ENCODE measurements at places on chromosomes 6 and 20.

GRCh38 chr6:160349020-160349441 is 853 bp downstream of the SLC22A3 start:
- DNase-seq = no peak

- no peak for DNase-seq
These were observed 112.1 kb downstream of the TOX2 start for GRCh38 chr20:44026647-44027342.

DNA sequence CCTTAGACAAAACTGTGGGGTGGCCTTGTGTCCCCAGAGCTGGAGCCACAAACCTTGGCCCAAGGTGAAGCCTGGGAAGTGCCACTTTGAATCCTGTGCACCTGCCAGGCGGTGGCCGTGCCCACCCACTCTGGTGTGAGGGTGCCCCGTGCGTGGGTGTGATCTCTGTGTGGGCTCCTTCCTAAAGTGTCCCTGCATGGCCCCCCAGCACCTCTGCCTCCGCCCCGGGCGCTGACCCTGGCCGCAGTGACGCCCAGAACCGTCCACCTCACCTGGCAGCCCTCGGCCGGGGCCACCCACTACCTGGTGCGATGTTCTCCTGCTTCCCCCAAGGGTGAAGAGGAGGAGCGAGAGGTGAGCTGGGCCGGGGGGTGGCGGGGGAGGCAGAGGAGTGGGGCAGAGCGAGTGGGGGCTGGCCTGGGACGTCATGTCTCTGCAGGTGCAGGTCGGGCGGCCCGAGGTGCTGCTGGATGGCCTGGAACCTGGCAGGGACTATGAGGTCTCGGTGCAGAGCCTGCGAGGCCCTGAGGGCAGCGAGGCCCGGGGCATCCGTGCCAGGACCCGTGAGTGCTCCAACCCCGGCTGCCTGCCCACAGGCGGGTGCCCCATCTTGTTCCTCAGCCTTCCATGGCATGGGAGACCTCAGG is 18.3 kb downstream of the COL20A1 start:
- DNase-seq = no peak

GRCh38 chr6:55569638-55570037 is 9.4 kb downstream of the HMGCLL1 start:
- no peak for DNase-seq

DNA sequence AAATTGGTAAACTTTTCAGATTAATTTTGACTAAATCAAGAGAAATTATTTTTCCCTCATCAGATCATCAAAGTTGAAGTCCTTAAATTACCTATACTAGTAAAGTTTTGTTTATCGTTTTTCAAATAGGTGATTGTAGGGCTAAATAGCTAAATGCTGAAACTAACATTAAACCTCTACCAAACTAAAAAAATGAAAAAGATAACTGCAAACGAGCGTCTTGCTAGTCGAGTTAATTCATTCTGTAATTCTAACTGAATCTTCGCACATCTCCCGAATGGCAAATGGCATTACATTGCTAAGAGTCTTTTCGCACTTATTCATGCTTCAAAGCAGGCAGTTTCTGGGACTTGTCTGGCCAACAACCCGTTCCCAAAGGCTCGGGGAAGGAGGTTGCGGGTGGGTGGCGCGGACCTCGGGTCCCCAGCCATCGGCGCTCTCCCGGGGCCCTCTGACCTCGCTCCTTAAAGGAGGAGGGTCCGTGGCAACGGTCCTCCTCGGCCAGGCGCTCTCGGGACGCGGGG is 43.8 kb downstream of the POPDC3 start:
- DNase-seq = no peak

DNA sequence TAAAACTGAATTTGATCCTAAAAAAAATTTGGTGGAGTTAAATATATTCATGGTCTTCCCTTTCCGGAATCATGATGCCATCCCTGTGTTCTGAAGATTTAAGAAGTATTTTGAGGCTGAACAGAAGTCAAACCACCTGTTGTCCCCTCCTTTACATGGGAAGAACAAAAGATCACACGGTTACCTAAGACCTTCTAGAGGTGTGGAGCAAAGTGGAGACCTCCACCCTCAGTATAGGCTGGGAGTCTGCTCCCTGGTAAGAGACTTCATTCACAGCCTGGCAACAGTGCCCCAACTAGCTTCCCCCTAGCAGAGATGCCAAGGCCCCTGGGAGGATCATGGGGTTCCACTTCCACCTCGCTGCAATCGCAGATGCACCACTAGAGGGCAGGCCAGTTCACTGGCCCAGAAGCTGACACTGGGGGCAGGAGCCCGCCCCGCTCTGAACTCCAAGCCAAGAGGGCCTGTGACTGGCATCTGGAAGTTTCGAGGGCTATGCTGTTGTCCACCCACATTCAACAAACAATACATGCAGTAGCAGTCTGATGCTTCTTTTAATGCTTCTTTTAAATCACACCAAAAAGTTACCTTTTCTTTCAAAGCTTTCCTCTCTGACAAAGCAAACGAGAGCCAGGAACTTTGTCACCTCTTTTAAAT is 19.5 kb upstream of the UBE2J1 start:
- peak; percentile 84 for DNase-seq

- no peak for DNase-seq
These were observed 25.7 kb upstream of the MRAP2 start for GRCh38 chr6:84007871-84008270.

DNA sequence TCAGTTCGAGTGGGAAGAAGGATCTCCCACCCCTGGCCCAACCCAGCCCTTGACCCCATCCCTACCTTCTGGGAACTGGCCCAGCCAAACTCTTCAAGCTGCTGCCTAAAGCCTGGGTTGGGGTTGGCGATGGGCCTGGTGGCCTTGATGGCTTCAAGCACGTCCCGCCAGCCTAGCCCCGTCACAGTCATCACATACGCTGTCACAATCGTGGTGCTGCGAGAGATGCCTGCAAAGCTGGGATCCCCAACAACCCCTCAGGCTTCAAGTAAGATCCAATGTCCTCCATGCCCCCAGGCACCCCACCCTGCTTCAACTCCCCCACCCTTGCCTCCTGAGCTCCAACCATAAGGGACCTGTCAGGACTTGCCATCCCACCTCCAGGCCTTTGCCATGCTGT is 7.8 kb downstream of the DUSP15 start:
- no peak for DNase-seq

DNA sequence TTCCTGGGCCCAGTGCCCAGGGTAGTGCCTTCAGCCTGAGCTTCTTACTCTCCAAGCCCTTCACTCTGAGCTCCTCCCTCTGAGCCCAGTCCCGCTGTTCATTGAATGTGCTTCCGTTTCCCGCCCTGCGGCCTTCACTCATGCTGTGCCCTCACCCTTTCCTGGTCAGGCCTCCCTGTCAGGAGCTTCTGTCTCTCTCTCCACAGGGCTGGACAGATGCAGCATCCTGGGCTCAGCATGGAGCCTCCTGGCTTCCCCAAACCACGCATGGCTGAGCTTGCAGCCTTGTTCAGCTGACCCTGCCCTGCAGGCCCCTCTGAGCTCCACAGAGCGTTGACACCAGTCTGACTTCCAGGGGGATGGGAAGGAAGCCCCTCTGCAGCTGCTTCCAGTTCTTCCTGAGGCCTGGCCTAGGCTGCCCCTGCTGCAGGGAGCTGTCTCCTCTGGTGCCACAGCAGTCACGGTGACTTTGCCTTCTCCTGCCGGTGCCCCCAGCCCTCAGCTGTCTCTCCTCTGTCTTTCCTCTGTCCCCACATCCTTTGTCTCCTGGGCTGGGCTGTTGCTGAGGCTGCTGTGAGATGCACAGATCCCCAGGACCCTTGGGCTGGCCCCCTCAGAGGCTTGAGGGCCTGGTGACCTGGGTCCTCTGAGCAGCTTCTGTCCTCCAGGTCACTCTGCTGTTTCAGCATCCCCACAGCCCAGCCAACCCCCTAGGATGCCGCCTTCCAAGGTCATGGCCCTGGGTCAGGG is 7.9 kb upstream of the MYT1 start:
- DNase-seq = no peak

DNA sequence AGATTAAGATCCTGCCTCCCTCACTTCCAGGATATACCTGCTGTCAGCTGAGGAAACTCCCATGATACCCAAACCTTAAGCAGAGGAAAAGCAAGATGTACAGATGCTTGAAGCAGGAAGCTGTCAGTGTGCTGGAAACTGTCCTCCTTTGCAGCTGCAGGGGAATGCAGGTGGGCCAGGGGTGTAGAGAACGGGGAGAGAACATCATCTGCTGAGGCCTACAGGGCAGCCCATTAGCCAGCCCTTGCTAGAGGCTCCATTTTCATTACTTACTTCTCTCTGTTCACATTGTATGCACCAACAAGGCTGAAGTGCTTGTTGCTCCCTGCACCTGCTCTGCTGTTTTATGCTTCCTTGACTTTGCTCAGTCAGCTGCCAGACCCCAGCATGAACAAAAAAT is 119.1 kb downstream of the PRND start:
- DNase-seq = no peak

- DNase-seq = no peak
These were observed 97.3 kb downstream of the RPP40 start for GRCh38 chr6:4906293-4907276.

- DNase-seq = no peak
These were observed 28.6 kb upstream of the PBOV1 start for GRCh38 chr6:138246650-138247440.

DNA sequence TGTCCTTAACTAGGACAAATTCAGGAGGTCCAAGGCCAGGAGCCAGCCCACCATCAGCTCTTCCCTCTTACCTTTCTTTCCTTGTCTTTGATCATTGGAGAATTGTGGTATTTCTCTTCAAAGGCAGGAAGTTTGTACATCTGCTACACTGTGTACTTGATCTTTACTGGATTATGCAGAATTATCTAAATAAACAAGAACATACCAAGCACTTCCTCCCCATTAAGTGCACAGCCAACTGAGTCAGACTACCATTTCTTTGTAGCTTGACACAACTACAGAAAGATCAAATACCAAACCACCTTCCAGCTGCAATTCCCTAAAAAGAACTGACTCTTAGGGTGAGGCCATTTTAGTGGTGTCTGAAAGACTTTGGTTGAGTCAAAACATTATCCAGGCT is 195.1 kb downstream of the HDGFL1 start:
- no peak for DNase-seq

DNA sequence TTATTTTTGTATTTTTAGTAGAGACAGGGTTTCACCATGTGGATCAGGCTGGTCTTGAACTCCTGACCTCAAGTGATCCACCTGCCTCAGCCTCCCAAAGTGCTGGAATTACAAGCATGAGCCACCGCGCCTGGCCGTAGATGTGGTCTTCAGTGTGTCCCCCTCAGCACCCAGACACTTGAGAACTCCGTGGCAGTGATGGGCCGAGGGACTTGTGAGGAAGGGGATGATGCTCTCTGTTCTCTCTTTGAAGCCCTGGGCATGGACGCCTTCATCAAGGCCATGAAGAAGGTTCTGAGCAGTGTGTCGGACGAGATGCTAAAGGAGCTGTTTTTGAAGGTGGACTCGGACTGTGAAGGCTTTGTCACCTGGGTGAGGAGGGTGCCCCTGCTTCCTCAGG is 16.9 kb downstream of the EFCAB8 start:
- DNase-seq = no peak

Data from C1 segment of cervical spinal cord (tissue), 14 donors.